Calu3 (cell line): ENCODE measurements at places on chromosomes 16 and 17.

GRCh38 chr17:36842231-36842819, 95.0 kb upstream of the LHX1 start:
- no peak for DNase-seq

- no peak for DNase-seq
Observed at GRCh38 chr16:59634004-59634579, 900.0 kb upstream of the GOT2 start.

DNA sequence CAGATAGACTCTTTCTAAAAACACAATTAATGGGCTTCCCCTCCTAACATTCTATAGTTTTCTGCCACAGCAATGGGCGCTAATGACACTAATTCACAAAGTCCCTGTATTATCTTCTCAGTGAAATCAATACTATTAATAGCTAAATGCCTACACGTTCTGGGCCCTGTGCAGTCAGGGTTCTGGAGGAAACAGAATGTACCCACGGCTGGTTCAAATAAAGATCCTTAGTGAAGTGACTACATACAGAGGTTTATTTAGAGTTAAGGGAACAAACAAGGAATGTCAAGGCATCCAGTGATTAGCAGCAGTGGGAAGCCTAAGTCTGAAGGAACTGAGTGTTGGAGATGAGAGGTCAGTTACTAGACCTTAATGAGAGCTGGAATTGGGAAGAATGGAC, 43.5 kb upstream of the MTMR4 start:
- DNase-seq = no peak

- DNase-seq = no peak
Observed at GRCh38 chr17:75478508-75478907, 22.1 kb downstream of the TMEM94 start.

GRCh38 chr17:18181358-18181757, 2.3 kb upstream of the ALKBH5 start:
- no peak for DNase-seq

DNA sequence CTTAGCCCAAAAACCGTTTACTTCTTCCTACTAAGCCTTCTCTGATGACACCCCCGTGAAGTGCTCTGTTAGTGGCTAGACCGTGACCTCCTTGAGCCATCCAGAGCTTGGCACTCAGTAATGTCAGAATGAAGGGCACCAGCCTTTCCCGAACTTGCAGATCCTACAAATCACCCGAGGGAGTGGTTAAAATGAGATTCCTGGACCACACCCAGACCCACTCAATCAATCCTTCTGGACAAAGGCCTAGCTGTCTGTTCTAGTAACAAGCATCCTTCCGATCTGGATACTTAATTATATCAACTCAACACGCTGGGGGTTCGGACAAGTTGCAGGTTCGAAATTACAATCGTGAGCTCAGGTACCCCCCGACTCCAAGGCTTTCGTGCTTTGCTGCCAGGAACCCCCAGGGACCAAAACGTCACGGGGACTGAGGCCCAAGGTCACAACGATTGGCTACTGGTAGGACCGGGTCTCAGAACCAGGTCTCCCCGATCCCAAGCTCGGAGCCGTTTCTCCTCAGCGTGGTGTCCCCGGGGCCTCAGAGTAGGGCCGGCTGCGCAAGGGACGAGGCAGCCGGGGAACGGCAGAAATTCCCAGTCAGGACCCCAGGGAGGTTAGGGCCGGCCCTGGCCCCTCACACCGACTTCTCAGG, 527 bp downstream of the CIAPIN1 start:
- DNase-seq = peak; percentile 11

DNA sequence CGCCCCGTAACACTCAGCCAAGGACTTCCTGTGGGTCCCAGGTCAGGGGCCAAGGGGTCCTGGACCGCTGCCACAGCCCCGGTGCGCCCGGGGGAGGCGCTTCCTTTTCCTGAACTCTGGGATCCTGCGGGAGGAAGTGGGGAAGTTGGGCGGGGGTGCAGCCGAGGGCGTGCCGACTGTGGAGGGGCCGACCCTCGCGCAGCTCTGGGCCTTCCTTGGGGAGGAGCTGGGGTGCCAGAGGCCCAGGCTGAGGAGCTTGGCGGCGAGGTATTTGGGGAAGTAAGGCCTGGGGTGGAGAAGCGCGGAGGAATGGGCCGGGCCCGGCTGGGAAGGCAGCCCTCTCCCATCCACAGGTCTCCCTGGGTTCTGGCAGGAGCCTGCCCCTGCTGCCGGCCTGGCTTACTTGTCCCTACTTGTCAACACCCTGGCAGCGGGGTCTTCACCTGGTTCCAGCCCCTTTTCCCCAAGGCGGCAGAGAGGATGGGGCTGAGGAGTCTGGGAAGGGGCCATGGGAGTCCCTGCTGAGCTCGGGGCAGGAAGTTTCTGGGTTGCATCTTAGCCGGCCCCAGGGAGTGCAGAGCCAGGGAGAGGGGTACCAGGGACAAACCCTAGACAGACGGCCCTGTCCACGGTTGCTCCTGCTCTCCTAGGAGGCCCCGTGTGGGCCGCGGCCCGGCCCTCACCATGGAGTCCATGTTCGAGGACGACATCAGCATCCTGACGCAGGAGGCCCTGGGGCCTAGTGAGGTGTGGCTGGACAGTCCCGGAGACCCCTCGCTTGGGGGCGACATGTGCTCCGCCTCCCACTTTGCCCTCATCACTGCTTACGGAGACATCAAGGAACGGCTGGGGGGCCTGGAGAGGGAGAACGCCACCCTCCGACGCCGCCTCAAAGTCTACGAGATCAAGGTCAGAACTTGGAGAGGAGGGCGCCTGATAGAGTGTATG, 1.7 kb downstream of the TBKBP1 start:
- DNase-seq = no peak

DNA sequence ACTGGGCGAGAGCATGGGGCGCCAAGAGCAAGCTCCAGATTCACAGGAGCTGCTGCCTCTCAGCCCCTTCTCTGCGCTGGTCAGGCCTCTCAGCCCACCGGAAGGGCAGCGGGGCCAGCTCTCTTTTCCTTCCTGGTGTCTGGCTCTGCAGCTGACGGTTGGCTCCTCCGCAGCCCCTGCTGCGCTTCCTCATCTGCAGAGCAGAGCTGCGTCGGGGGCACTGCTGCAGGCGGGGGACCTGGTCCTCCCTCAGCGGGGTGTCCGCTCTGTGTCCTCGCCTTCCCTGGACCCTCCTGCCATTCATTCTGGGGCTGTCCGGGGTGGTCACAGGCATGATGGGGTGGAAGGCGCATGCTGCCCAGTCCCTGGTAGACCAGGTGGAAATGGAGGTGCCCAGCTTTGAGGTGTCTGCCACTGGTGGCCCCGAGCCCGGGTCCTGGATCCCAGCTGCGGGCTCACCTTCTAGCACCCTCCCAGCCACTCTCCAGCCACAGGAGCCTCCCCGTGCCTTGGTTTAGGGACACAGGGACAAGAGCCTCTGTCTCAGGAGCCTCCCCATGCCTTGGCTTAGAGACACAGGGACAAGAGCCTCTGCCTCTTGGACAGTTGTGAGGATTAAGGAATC, 84.8 kb downstream of the IRF8 start:
- no peak for DNase-seq

DNA sequence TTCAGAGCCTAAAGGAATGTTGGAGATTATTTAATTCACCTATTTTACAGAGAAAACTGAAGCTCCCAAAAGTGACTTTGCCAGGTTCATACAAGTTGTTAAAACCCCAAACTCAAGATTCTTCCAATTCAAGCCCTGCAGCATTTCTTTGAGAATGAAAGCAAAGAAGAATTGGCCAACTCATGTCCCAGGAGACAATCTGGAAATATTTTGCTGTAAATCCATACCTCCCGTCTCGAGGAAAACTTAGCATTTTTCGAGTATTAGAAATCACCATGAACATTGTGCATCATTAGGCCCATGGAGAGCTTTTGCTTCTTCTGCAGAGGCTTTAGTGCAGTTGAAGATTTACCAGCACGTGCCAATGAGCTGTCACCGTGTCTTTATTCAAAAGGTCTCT, 176.4 kb upstream of the KCNJ16 start:
- DNase-seq = no peak

DNA sequence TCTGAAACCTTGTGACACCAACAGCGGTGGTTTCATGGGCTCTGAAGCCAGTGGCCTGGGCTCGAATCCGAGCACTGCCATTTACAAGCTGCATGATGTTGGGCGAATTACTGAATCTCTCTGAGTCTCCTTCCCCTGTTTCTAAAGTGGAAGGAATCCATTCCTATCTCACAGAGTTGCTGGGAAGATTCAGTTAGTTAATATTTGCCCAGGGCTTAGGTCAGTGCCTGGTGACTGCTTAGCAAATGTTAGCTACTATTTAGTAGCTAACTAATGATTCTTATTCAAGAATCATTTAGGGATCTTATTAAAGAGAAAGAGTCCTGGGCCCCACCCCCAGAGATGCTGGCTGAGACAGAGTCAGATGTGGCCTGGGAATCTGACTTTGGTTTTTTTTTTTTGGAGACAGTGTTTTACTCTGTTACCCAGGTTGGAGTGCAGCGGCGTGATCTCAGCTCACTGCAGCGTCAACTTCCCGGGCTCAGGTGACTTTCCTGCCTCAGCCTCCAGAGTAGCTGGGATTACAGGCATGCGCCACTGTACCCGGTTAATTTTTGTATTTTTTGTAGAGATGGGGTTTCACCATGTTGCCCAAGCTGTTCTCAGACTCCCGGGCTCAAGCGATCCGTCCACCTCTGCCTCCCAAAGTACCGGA, 33.6 kb upstream of the RAI1 start:
- DNase-seq = no peak

DNA sequence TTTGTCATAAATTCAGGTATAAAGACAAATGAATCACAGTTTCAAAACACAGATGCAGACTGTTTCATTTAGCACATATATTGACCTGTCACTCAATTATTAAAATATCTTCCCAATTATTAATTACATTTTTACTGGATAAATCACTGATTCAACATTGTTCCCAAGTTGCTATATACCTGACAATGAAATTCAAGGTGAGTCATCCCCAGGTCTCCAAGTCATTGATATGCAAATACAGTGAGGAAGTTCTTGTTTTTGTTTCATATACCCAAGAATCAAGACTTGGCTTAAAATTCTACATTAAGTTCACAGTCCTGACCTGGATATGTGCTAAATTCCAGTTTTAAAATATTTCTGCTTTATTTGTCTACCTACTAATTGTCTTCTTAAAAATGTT, 599.3 kb upstream of the PSMD7 start:
- DNase-seq = no peak
